ENCODE measurements at places on chromosomes 1 and 21. TPM values are rescaled to one million over a fixed set of nuclear protein-coding genes. Genes with fewer than 3 reads are reported as not detected.

GRCh38 chr1:239617259-239617658, 230.9 kb downstream of the CHRM3 start:
- DNase-seq = no peak

DNA sequence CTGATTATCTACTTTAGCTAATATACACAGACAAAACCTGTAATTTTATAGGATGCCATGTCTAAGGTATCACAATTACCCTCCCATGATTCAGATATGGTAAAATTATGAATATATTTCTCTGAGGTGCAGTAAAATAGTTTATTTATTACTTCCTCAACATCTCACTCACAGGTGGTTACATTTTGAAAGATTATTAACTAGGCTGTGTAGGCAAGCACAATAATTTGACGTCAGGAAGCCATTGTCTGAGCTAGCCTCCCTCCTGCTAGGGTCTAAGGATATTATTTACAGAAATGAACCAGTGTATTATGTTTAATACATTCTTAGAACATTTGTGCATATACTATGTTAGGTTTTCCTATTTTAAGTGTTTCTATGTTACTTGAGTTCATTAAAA, 69.9 kb upstream of the ADGRL2 start:
- no peak for DNase-seq

Gene C1orf94
- not detected for polyA plus RNA-seq

- no peak for DNase-seq
Observed at GRCh38 chr1:119373465-119373864, 4.9 kb downstream of the HAO2 start.

DNA sequence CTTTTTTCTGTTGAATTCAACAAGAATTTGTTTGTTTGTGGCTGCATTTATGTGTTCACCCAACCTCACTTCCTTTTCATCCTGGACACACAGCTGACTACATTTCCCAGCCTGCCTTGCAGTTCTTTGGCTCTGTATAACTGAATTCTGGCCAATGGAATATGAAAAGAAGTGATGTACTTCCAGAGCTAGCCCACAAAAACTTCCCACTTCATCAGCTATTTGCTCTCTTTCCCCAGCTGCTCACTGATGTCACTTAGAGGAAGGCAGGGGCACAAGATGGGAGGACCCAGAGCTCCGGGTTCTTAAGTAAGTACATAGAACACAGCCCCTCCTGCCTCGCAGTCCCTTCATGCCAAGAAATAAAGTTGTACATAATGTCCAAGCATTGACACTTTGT, 235.0 kb upstream of the FGGY start:
- DNase-seq = peak; percentile 92

- DNase-seq = no peak
Observed at GRCh38 chr1:212430955-212431394, 1.7 kb upstream of the NENF start.

GRCh38 chr1:87249803-87250202, 78.9 kb upstream of the LMO4 start:
- DNase-seq = no peak

DNA sequence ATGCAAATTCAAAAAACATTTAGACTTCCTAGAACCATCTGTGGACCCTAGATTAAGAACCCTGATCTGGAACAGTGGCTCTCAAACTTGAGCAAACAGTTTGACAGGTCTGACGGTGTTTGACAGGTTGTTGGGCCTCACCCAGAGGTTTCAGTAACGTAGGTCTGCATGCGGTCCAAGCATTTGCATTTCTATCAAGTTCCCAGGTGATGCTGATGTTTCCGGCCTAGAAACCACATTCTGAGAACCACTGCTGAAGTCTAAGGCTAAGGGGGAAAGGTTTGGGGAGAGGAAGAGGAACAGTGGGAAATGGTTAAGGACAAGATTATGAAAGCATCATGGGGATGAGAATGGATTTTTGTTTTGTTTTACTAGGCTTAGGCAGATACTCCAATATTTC, 48.6 kb downstream of the MDM4 start:
- DNase-seq = no peak

Gene AUNIP
- 0.92 TPM for polyA plus RNA-seq

DNA sequence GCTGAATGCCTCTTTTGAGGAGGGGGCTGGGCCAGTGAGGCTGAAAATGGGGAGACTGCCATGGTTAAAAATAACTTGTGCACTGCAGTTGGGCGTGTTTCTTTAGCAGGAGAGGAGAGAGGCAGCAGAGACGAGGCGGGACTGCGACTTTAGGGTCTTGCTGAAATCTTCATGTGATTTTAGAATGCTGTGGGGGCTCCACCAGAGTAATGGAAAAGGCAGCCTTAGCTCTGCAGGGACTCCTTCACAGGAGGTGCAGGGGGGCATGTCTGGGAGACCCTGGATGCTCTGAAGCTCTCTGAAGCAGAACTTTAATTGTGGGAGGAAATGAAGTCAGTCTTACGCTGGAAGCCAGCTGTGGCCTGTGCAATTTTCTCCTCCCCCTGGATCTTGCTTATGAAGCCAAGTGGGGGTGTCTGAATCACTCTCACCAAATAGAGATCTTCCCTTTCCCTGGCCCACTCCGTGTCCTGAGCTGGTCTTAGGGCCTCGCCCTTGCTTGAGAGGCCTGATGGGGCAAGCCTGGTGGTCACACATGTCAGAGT, 60.8 kb downstream of the NDUFS5 start:
- DNase-seq = peak; percentile 84

DNA sequence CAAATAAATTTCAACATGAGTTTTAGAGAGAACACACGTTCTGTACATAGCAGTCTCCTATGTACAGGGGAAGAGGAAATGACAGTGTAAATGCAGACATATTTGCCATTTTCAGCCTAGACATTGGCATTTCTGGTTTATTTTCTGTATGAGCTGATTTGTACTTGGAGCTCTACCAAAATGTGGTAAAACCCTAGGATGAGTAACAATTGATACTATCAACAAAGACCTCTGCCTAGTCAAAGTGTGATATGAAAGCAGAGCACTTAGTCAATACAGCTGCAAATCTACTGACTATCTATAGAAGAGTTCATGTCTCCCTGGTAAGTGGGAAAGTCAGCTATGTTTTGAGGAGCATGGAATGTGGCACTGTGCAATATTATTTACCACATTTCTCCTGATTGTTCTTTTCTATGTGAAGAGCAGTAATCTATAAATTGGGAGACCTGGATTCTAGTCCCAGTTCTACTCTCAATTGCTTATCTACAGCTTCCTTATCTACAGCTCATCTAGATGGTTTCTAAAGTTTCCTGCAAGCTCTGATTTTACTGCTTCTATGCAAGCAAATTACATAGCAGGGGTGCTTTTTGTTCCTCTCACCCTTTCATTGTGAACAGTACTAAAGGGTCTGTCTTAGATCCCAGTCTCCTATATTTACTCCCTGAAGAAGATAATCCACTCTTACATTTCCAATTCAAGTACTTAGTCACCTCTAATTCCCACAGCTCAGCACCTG, 334.2 kb downstream of the NTNG1 start:
- DNase-seq = no peak

GRCh38 chr21:43298546-43299440, 128.1 kb downstream of the SIK1 start:
- no peak for DNase-seq

Gene TFF1
- not detected for polyA plus RNA-seq

- no peak for DNase-seq
Observed at GRCh38 chr1:46689356-46689755, 17.7 kb downstream of the TEX38 start.

GRCh38 chr1:77467741-77468140, 185.9 kb downstream of the AK5 start:
- DNase-seq = no peak

GRCh38 chr21:33980276-33980916, 64.8 kb upstream of the ATP5PO start:
- no peak for DNase-seq

Gene MUL1
- polyA plus RNA-seq = 19.4 TPM

DNA sequence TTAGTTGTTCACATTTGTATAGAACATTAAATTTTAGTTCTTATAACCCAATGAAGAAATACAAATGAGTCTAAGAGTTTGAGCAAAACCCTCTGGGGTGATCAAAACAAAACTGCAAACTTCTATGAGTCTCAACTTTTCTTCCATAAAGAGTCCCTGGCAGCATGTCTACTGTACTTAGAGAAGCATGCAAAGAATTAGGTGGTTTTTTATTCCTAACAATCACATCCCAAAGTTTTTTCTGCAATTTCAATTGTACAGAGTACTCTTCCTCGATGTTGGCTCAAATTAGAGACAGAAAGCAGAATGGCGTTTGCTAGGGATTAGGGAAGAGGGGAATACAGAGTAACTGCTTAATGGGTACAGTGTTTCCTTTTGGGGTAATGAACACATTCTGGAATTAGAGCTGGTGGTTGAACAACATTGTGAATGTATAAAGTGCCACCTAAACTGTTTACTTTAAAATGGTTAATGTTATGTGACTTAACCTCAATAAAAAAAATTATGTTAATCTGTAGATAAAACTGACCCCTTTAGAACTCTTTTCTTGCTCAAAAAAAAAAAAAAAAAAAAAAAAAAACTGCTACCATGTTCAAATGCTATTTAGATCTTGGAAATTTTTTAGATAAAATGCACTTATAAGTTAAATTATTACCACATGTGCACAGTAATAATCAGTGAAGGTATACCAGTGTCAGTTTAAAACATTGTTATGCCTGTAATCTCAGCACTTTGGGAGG, 4.8 kb downstream of the RC3H1 start:
- DNase-seq = no peak

GRCh38 chr21:30320215-30320614, at the start of gene KRTAP26-1:
TSS of gene KRTAP26-1 (minus strand) at chr21:30320315. CDS start at chr21:30320035, 280 bp downstream.
- DNase-seq = no peak

Gene RAP1GAP
- polyA plus RNA-seq = 1.4 TPM
